ENCODE measurements at places on chromosomes 12 and 14.

- no peak for DNase-seq
Observed at GRCh38 chr12:10739157-10740118, 16.3 kb upstream of the YBX3 start.

- DNase-seq: no peak
Observed at GRCh38 chr14:55921511-55921910, 196.7 kb upstream of the PELI2 start.

GRCh38 chr12:68403711-68404110 lies 71.5 kb upstream of the MDM1 start:
- no peak for DNase-seq

GRCh38 chr12:67520606-67521005 lies 127.9 kb upstream of the DYRK2 start:
- DNase-seq: peak; percentile 26

- peak; percentile 75 for DNase-seq
Observed at GRCh38 chr12:109459247-109459646, 17.9 kb downstream of the KCTD10 start.

GRCh38 chr14:99199846-99200653 lies 71.9 kb downstream of the BCL11B start:
- no peak for DNase-seq

GRCh38 chr14:88228522-88229236 lies 94.4 kb downstream of the KCNK10 start:
- DNase-seq: no peak

GRCh38 chr12:93080452-93080851 lies 151.4 kb upstream of the EEA1 start:
- no peak for DNase-seq

GRCh38 chr14:86712727-86713126 lies 1182.8 kb downstream of the FLRT2 start:
- no peak for DNase-seq

DNA sequence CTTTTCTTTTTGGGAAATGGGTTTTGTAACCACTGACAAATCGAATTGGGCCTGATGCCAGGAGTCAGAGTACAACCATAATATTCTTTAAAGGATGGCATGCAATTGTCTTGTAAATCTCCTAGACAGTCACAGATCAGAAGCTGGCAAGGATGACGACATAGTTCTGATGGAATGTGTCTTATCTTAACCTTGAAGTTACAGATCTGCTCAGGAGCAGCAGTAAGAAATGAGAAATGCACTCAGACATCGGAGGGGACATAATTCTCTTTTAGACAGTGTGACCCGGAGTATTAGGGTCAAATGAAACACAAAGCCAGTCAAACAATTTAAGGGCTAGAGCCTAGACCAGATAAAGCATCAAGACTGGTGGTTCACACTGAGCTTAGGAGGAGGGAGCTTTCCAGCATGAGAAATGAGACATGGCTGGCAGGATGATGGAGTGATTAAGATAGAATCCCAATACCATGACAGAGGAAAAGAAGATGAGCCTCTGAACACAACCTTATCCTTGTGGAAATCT lies 17.5 kb downstream of the CBX5 start:
- DNase-seq: peak; percentile 39

DNA sequence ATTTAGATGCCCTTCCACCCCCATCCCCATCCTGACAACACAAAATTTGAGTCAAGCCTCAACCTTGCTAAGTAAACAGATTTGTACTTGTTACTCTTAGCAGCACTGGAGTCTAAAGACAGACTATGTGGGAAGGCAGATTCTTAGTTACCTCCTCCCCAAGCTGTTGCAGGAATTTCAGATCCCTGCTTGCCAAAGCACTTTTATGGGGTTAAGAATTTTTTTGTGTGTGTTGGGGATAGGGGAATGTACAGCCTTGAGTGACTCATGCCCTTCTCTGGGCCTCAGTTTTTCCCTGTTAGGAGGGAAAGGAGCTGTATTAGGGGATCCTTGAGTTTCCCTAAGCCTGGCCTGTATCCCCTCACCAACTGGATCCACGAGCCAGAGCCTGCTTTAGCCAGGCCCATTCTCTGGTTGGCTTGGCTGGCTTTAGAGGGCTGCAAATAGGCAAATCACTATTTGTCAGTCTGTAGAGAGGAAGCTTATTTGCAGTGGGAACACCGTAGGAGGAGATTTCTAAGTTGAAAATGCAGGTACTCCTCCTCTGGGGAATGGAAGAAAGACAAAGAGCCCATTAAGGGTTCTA lies 27.7 kb upstream of the RNU6-8 start:
- DNase-seq: peak; percentile 66
